ENCODE measurements at places on chromosomes 5 and 9. TPM values are rescaled to one million over a fixed set of nuclear protein-coding genes. Genes with fewer than 3 reads are reported as not detected.

FCHO2 gene
- total RNA-seq, result 32.9 TPM

TNC gene
- 18.7 TPM for total RNA-seq

DOCK2 gene
- total RNA-seq, result 18.2 TPM

DNA sequence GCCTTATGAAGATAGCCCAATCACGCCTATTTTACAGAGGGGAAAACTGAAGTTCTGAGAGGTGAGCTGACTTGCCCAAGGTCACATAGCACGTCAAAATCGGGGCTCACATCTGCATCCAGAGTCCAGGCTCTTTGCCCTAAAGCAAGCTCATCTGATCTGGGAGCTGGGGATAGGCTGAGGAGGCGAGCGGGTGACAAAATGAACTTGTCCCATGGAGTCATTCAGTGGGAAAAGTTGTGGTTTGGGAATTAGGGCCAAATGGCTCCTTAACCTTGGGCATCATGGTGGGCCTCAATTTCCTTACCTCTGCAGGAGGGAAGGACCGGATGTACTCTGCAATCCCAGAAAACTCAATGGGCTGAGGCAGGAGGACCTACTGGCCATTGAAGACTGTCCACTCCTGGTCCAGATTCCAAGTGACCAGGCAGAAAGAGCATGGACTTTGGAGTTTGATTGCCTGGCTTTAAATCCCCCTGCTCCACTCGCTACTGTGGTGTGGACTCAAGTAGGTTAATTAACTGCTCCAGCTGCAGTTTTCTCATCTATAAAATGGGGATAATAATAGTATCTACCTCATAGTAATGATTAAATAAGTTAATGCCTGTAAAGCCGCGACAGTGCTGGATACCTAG, 160.4 kb downstream of the RGS3 start:
- peaks cover 27% of the 10 kb centered on the region for H3K4me1 ChIP-seq
- H3K27ac ChIP-seq, result no peak overlapping the region
- no peak for DNase-seq
- H3K36me3 ChIP-seq, result no peaks in the 10 kb centered on the region

GRCh38 chr9:124455820-124456219, 5.6 kb downstream of the ADGRD2 start:
- H3K36me3 ChIP-seq, result no peaks in the 10 kb centered on the region
- no peak for DNase-seq
- no peak overlapping the region for H3K27ac ChIP-seq
- H3K4me1 ChIP-seq, result peaks cover 9% of the 10 kb centered on the region
- no peak overlapping the region for H3K4me3 ChIP-seq
- H3K27me3 ChIP-seq, result no peaks in the 10 kb centered on the region

- no peaks in the 10 kb centered on the region for H3K36me3 ChIP-seq
- H3K4me1 ChIP-seq, result peaks cover 39% of the 10 kb centered on the region
- H3K27me3 ChIP-seq, result no peaks in the 10 kb centered on the region
- H3K4me3 ChIP-seq, result peak within 1 kb of the TSS; percentile 98
- H3K27ac ChIP-seq, result peak within 1 kb of the TSS; percentile 96
Measured at GRCh38 chr9:69759421-69760277, at the start of gene PTAR1. TSS of gene PTAR1 (minus strand) at chr9:69760011. CDS start at chr9:69759938, 73 bp downstream.

SLC45A2 gene
- not detected for total RNA-seq

DNA sequence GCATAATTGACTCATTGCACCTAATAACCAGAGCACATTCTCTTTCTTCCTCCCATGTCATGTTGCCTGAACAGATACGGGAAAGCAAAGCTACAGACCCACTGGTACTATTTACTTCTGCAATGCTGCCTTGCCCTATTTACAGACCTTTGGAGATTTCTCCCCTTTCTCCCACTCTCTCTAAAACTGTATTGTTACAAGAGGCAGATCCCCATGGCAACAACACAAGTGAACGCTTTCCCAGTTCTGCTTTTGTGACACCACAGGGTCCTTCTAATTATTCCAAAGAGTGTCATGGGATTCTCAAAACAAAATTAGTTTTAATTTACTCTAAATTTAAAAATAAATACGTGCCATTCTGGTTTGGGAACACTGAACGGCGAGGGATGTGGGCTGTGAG, 104.7 kb downstream of the KCTD16 start:
- no peaks in the 10 kb centered on the region for H3K27me3 ChIP-seq
- DNase-seq, result no peak
- no peak overlapping the region for H3K27ac ChIP-seq
- no peak overlapping the region for H3K4me3 ChIP-seq
- no peaks in the 10 kb centered on the region for H3K36me3 ChIP-seq
- no peaks in the 10 kb centered on the region for H3K4me1 ChIP-seq

GRCh38 chr5:41795125-41795524, 75.1 kb downstream of the OXCT1 start:
- H3K4me3 ChIP-seq, result no peak overlapping the region
- H3K36me3 ChIP-seq, result no peaks in the 10 kb centered on the region
- no peaks in the 10 kb centered on the region for H3K27me3 ChIP-seq
- DNase-seq, result no peak

- no peak for DNase-seq
- no peaks in the 10 kb centered on the region for H3K36me3 ChIP-seq
- H3K27ac ChIP-seq, result no peak overlapping the region
- H3K4me1 ChIP-seq, result no peaks in the 10 kb centered on the region
- H3K27me3 ChIP-seq, result no peaks in the 10 kb centered on the region
Measured at GRCh38 chr9:116008278-116008677, 145.3 kb upstream of the PAPPA start.

CCNB1 gene
- 14.0 TPM for total RNA-seq

DNA sequence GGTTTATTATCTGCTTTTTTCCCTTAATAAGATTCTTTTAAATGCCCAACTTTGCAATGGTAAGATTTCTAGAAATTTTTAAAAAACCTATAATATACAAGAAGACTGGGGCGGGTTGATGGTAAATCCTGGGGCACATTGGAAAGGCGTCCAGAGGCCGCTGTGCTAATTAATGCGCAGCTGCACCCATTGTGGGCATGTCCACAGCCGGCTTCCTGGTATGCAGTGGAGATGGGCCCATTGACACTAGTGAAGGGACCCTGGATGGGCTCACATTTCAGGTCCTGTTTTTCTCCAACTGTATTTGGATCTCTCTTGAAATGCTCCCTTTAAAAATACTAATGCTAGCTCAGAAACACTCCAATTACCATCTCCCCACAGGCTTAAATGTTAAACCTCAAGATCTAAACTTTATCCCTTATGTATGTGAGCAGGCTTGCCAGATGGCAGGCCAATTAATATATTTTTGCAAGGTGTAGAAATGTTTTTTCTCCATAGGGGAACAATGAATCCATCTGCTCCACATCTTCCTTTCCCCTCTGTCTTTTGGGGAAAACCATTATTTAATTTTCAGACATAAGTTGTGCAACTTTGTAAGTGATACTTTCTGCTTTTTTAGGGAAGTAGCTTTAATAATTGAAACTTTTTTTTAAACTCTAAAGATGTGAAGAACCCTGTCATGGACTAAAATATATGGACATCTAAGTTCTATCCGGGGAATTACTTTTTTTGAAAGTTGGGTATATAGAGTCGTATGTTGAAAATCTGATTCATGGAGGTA, 177.3 kb downstream of the CD180 start:
- no peak for DNase-seq
- H3K4me1 ChIP-seq, result peaks cover 30% of the 10 kb centered on the region
- no peak overlapping the region for H3K4me3 ChIP-seq
- H3K27ac ChIP-seq, result no peak overlapping the region

ECSCR gene
- 37.1 TPM for total RNA-seq

DNA sequence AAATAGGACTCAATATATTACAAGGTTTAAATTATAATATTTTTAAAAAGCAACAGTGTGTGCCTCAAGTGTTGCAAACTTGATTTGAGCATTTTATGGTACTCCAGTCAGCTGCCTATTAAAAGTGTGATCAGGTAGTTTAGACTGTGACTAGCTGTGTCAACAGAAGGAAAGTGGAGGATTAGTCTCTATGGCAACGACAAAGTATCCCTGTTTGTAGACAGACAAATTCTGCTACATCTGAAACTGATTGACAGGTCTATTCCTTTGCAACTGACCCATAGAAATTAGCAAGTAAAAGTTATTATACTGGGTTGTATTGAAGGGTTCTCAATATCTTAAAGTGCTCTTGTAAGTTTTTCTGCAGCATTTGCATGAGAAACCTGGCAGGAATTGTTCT, 249.8 kb upstream of the ARRDC3 start:
- H3K27ac ChIP-seq, result no peak overlapping the region
- no peaks in the 10 kb centered on the region for H3K27me3 ChIP-seq
- DNase-seq, result no peak
- H3K4me1 ChIP-seq, result no peaks in the 10 kb centered on the region
- H3K4me3 ChIP-seq, result no peak overlapping the region

SELENOP gene
- total RNA-seq, result 344 TPM

Data from vagina (tissue), 2 donors.